ENCODE measurements at places on chromosomes 2 and 18.

- no peak for DNase-seq
Measured at GRCh38 chr2:127618551-127619202, 27.3 kb upstream of the GPR17 start.

DNA sequence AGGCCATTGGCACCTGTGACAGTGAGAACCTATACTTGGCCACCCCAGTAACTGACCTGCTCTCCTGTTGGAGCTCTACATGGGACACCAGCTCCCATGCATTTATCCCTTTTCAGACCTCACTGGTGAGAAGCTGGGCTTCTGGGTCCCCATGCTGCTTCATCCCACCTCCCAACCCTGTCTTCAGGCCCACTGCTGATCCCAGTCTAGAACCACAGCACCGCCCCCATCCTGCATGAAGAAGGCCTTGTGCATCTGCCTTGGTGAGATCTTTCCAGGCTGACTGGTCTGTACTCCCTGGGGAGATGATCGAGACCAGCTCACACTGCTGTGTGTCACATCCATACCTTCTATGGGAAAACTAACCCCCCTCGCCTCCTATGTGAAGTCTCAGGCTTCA is 22.7 kb downstream of the TTC32 start:
- no peak for DNase-seq

- no peak for DNase-seq
Measured at GRCh38 chr2:159573846-159574606, 42.3 kb downstream of the BAZ2B start.

DNA sequence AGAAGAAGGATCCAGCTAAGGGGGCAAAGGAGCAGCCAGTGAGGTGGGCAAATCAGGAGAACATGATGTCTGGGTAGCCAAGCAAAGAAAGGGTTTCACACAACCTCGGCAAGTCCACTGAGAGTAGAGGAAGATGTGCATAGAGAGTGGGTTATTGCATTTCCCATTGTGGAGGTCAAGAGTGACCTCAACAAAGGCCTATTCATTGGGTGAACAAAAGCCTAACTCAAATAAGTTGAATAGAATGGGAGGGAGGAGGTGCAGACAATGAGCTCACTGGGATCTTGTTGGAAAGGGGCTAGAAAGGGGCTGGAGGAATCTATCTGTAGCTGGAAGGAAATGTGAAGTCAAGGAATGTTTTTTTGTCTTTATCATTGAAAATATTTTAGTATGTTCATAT is 14.0 kb upstream of the PDCL3 start:
- no peak for DNase-seq

DNA sequence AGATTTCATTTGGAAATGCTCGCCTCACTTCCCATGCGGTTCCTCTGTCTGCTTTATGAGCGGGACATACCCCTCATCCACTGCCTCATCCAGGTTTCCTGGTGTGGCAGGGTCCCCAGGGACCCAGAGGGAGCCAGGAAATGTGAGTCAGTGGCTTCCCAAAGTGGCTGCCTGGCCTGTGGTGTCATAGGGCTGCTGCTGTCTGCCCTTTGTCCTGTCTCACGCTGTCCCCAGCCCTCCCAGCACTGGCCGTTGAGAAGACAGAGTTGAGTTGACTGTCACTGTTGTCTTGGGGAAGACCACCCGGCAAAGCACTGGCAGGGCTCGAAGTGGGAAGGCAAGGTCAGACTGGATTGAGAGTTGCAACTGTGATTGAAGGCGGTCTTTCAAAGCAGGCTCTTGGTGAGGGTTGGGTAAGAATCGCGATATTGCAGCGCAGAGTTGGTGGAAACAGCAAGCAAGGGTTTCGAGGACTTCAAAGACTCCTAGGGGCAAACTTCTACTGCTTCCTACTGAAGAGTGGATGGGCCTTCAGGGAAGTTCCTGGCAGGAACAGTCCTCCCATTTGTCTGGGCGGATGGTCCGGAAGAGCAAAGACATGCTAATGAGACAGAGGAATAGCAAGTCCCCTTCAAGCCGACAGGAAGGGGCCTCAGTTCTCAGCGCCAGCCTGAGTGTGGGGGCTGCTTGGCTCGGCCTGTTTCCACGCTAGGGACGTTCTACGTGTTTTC is 33.9 kb downstream of the RAB31 start:
- no peak for DNase-seq

- DNase-seq = no peak
Measured at GRCh38 chr2:110969696-110970095, 151.0 kb upstream of the BCL2L11 start.

GRCh38 chr2:180733330-180733729 is 247.1 kb upstream of the UBE2E3 start:
- DNase-seq = no peak

DNA sequence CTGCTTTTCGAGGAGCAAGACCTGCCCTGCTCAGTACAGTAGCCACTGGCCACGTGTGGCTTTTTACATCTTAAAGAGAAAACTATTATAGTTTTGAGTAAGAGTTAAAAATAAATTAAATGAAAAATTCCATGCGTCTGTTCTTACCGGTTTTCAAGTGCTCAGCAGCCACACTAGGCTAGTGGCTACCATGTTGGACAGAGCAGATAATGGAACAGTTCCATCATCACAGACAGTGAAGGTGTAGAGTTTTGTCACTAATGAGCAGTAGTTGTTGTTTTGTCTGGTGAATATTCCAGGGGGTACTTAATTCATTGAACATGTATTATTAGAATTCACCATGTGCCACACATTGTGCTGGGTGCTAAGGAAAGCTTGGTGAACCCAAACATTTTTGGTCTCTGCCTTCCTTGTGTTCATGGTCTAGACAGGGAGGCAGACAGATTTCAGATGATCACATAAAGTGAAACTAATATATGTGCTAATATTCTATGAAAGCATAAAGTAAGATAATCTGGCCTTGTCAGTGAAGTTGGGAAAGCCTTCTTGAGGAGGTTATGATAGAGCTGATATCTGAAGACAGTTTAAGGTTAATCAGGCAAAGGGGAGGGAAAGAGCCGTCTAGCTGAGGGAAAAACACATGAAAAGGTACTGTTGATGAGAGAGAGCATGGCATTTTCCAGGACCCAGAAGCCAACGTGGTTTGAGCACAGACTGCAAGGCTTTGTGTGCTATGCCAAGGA is 1.4 kb downstream of the ALMS1 start:
- DNase-seq = no peak

DNA sequence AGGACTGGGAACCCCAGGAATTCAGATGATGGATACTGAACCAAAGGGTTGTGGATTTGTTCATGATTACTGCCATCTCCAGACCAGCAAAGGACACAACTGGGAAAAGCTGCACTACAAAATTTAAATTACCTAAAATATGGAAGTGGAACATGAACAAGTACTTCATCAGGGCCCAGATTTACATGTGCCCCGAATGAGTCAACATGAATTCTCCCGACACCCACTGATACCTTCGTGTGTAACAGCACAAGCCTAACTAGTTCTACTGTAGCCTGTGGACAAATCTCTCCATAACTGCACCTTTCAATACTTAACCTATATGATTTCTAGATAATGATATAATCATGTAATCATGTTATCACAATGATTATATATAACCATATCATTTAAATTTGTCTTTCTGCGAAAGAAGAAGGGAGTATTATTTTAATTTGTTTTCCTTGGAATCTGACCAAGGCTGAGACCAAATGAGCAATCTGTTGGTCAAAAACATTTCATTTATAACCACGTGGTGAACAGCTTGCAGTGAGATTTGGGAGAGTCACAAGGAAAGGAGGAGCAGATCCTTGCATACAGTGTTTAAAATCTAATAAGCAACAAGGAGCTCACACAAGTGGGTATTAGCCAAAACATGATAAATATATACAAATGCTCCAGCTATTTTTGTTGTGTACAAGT is 70.5 kb downstream of the CACNB4 start:
- DNase-seq = no peak

DNA sequence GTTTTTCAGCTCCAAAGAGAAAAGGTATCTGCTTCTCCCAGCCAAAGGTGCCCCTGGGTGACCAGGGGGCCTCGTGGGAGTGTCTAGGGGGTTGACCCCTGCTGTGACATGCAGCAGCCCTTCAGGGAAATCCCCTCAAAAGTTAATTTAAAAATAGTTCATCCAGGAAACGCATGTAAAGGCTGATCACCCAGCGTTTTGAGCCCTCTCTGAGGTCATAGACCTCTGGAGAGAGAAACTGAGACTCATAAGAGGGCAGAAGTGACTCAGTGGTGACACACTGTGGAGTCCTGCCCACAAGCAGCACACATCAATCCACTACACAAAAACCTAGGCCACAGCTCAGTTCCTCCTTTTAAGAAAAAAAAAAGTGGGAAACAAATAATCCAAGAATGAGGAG is 11.9 kb downstream of the GAL3ST2 start:
- peak; percentile 18 for DNase-seq

DNA sequence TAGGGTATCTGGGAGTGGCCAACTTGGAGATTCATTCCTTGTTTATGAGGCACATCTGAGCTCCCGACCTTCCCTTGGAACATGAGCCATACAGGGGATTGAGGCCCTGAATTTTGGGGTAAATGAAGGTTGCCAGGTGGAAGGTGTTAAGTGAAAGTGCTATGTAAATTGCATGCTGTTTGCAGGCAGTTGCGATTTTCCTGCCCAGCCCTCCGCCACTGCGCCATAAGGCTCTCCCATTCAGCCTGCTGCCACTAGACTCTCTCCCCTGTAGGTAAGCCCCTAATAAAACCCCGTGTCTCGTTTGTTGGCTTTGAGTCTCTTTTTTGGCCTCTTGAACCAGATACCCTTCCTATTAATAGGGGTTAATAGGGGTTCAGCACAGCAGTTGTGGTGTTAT is 33.8 kb downstream of the PCARE start:
- DNase-seq = no peak

- no peak for DNase-seq
Measured at GRCh38 chr2:23286758-23287704, 97.9 kb upstream of the KLHL29 start.

DNA sequence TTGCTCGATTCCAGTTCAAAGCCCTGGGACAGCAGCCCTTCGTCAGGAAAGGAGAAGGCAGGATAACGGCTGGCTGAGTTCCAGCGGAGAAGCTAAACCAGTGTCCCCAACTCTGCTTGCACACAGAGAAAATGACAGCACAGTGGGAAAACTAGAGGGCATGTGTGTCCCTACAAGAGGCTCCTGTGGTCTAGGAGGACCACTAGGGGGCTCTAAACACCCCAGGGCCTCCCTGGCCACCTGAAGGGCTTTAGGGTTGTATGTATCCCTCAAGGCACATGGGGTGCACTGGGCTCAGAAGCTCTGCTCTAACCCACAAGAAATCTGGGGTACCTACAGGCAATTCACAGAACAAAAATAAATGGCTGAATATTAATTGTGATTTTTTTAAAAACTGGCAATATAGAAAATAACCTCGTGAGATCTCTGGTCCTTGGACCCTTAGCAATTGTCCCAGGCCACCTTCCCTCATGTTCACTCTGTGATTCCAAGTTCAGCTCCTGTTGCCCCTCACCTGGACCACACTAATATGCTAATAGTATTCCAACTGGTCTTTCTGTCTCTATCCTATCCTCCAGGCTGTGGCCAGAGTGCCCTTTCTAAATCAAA is 17.5 kb downstream of the STAT1 start:
- DNase-seq = no peak

DNA sequence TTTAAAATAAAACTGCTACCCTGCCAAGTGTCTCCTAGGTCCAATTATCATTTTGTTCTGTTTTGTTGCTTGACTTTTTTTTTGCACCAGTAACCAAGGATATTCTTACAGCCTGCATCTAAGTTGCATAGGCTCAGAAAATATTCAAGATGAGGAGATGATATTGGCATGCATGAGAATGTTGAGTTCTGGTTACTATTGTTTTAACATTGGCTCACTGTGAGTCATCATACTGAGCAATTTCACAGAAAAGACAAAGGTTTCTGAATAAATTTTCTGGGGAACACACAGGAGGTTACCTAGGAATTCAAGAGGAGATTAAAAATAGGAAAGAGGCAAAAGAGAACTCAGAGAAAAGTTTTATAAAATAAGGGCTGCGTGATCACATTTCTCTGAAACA is 84.8 kb upstream of the POU3F3 start:
- DNase-seq = no peak

GRCh38 chr2:187580462-187581124 is 26.4 kb upstream of the TFPI start:
- DNase-seq = no peak

GRCh38 chr18:69839497-69839896 is 108.2 kb downstream of the CD226 start:
- no peak for DNase-seq

GRCh38 chr2:66850376-66850775 is 415.5 kb downstream of the MEIS1 start:
- no peak for DNase-seq

DNA sequence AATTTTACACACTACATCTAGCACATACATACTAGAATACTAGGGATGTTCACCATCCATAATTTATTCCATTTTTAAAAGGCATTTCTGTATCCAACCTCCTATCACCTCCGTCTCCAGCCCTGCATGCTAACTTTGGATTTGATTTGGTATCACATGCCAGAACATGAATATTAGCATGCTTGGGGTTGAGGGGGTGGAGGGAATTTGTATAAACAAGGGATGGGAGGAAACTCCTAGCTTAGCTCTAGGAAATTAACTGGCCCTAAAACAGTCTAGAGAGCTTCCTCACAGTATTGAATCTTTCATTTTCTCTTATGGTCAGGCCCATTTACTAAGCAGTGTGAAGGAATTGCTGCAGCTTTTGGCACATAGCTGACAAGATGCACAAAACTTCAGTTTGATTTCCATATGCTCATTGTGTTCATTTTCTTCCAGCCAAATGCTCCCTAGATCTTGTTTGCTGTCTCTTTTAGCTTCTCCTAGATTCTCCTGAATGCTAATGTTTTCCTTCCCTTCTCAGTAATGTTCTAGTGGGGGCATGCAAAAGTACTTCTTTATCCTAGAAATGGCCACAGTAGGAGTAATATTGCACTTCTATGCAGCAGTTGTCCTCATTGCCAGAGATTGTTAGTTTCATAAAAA is 135.2 kb downstream of the VWC2L start:
- no peak for DNase-seq

GRCh38 chr2:191864628-191865374 is 17.9 kb upstream of the CAVIN2 start:
- DNase-seq = no peak

GRCh38 chr18:9707381-9708056 is 582 bp upstream of the RAB31 start:
- no peak for DNase-seq

DNA sequence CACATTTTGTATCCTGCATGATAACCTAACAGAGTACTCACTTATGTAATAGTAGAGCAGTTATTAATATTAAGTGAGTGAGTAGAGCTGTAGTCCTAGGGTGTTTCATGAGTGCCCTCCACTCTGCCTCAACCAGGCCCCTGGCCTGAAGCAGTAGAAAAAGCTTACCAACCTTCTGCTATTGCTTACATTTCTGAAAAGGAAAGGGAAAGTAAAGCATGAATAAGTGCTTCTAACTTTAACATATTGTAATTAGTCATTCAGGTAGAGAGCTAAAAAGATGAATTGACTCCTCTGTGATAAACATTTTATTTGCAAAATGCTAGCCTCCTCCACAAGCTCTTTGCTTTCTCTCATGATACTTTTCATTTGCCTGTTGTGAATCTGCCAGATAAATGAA is 94.7 kb upstream of the RPE start:
- no peak for DNase-seq
